ENCODE measurements at places on chromosomes 12 and 14.

GRCh38 chr14:104514156-104514848, 65.3 kb upstream of the C14orf180 start:
- H3K27me3 ChIP-seq = peaks cover 59% of the 10 kb centered on the region
- H3K4me1 ChIP-seq = no peaks in the 10 kb centered on the region

GRCh38 chr12:45235087-45236025, 19.5 kb downstream of the ANO6 start:
- H3K36me3 ChIP-seq = no peaks in the 10 kb centered on the region
- H3K4me3 ChIP-seq = no peak overlapping the region
- peak overlapping the region; percentile 86 for H3K27ac ChIP-seq
- H3K4me1 ChIP-seq = peaks cover 53% of the 10 kb centered on the region

DNA sequence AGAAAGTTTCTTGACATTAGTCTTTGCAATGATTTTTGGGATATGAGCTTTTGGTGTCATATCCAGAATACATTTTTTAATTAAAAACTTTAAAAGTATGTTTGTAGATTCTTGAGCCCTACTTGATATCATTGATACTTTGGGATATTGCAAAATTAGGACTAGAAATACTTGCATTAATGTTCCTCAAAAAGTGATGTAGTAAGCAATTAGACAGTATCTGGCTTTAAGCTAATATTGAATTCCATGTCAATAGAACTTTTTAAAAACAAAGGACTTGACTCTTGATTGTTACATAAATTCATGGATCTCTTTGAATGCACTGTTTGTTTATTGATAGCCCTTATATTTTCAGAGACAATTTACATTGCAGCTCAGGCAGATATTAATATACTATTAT, 15.6 kb downstream of the PEX5 start:
- no peak for DNase-seq
- H3K27ac ChIP-seq = no peak overlapping the region
- peaks cover 25% of the 10 kb centered on the region for H3K36me3 ChIP-seq

DNA sequence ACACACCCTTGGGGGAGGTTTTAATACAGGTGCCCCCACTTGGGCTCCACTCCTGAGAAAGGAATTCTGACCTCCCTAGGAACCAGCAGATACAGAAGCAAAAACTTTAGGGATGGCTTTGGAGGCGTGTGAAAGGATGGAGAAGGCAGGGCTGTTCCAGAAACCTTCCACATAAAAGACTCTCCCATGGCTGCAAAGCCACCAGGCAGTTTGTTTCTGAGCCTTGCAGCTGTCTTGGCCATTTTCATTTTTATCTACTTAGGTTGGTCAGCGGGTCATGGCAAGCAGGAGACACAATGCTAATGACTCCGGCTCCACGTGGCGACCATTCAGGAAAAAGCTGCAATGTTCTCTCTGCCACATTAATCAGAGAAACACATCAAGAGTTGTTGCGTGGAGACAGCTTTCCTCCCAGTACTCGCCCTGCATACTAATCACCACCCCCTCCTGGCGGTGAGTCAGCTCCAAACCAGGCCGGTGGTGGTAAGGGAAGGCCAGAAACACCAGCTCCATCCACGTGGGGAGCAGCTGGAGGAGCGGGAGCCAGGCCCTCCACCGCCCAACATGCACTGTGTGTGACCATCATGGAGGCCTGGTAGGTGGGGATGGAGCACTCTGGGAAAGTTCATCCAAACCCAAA, 30.9 kb upstream of the IRF2BPL start:
- H3K4me3 ChIP-seq = no peak overlapping the region
- no peak overlapping the region for H3K27ac ChIP-seq
- H3K36me3 ChIP-seq = no peaks in the 10 kb centered on the region
- H3K4me1 ChIP-seq = no peaks in the 10 kb centered on the region
- DNase-seq = no peak

GRCh38 chr14:40629144-40629543, 977.5 kb upstream of the LRFN5 start:
- no peak overlapping the region for H3K4me3 ChIP-seq
- no peaks in the 10 kb centered on the region for H3K4me1 ChIP-seq
- no peak for DNase-seq
- no peak overlapping the region for H3K27ac ChIP-seq
- no peaks in the 10 kb centered on the region for H3K27me3 ChIP-seq

- H3K4me3 ChIP-seq = peak overlapping the region; percentile 21
- H3K27me3 ChIP-seq = peaks cover 15% of the 10 kb centered on the region
- no peaks in the 10 kb centered on the region for H3K36me3 ChIP-seq
Observed at GRCh38 chr12:49548822-49549648, 10.2 kb downstream of the KCNH3 start.
